HFFc6 (cell line): ENCODE measurements at places on chromosomes 2 and 18. TPM values are rescaled to one million over a fixed set of nuclear protein-coding genes. Genes with fewer than 3 reads are reported as not detected.

- no peaks in the 10 kb centered on the region for H3K4me1 ChIP-seq
- no peaks in the 10 kb centered on the region for H3K36me3 ChIP-seq
- no peak overlapping the region for H3K27ac ChIP-seq
- no peak for DNase-seq
Observed at GRCh38 chr2:162462911-162463310, 119.0 kb downstream of the GCA start.

DNA sequence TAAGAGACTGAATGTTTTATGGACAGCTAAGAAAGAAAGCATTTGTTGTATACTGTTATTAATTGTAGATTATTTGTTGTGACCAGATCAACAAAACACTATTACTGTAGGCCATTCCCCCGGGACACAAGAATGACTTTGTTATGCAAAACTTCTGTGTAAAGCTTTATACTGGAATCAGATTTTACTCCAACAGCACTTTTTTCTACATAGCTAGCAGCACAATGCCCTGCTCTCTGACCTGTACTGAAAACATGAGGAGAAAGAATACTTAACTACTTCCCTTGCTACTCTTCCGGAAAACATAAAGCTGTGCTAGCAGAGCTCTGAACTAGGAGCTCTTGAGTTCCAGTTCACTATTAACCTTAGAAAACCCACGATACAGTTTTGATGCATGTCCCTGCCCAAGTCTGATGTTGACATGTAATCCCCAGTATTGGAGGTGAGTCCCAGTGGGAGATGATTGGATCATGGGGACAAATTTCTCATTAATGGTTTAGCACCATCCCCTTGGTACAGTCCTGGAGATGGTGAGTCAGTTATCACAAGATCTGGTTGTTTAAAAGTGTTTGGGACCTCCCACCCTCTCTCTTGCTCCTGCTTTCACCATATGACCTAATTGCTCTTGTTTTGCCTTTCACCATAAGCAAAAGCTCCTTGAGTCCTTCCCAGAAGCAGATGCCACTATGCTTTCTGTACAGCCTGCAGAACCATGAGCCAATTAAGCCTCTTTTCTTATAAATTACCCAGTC is 601.1 kb upstream of the PIK3C3 start:
- no peak overlapping the region for H3K27ac ChIP-seq
- H3K4me3 ChIP-seq, result no peak overlapping the region
- no peaks in the 10 kb centered on the region for H3K27me3 ChIP-seq
- no peaks in the 10 kb centered on the region for H3K4me1 ChIP-seq
- DNase-seq, result no peak

DNA sequence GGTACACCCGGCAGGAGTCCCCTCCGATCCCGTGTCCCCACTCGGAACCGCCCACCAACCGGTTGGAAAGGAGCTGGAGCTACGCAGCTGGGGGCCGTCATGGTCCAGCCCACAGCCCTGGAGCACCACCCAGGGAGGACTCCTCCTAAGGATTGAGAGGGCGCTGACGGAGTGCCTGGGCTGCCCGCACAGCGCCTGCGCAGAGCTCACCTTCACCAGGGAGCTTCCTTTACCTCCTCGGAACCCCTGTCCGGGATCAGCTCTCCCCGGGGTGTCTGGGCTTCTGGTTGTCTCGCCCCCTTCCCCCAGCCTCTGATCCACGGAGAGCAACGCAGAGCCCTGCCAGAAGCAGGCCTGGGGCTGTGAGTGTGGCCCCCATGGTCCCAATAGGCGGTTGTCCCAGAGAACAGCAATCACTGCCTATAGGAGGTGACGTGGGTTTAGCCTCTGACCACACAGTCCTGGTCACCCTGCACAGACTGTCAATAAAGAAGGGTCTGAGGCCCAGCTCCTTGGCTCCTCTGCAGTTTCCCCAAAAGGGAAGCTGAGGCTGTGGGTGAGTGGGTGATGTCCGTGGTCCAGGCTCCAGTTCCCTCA is 14.6 kb downstream of the ALPG start:
- DNase-seq, result no peak
- no peaks in the 10 kb centered on the region; the same call in 1 of the 2 replicates for H3K4me1 ChIP-seq
- no peak overlapping the region for H3K27ac ChIP-seq
- H3K4me3 ChIP-seq, result no peak overlapping the region
- peaks cover 44% of the 10 kb centered on the region for H3K27me3 ChIP-seq

DNA sequence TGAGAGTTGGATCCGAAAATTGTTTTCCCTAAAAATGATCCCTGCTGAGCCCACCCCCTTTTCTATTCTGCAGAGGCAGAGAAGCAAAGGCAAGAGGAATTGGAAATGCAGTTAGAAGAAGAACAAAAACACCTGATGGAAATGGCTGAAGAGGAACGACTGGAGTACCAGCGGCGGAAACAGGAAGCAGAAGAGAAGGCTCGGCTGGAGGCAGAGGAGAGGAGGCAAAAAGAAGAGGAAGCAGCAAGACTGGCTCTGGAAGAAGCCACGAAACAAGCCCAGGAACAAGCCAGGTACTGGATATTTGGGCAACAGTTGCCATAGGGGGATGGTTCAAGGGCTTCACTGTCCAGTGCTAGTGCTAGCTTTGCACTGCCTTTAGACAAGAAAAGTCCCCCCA is 41.7 kb downstream of the SUMO1 start:
- H3K4me1 ChIP-seq, result no peaks in the 10 kb centered on the region
- H3K4me3 ChIP-seq, result no peak overlapping the region
- peaks cover 7% of the 10 kb centered on the region; the same call in 1 of the 2 replicates for H3K36me3 ChIP-seq
- peaks cover 1% of the 10 kb centered on the region for H3K27me3 ChIP-seq

- H3K36me3 ChIP-seq, result no peaks in the 10 kb centered on the region
- no peak overlapping the region for H3K27ac ChIP-seq
- no peak for DNase-seq
- peaks cover 1% of the 10 kb centered on the region; the same call in 1 of the 2 replicates for H3K27me3 ChIP-seq
- no peak overlapping the region for H3K4me3 ChIP-seq
Observed at GRCh38 chr2:16622399-16622968, 43.1 kb downstream of the CYRIA start.

GRCh38 chr2:25103287-25103871 is 61.5 kb downstream of the EFR3B start:
- H3K27ac ChIP-seq, result no peak overlapping the region; the same call in 1 of the 2 replicates
- no peak overlapping the region for H3K4me3 ChIP-seq
- no peaks in the 10 kb centered on the region for H3K36me3 ChIP-seq
- DNase-seq, result peak; percentile 91

DNA sequence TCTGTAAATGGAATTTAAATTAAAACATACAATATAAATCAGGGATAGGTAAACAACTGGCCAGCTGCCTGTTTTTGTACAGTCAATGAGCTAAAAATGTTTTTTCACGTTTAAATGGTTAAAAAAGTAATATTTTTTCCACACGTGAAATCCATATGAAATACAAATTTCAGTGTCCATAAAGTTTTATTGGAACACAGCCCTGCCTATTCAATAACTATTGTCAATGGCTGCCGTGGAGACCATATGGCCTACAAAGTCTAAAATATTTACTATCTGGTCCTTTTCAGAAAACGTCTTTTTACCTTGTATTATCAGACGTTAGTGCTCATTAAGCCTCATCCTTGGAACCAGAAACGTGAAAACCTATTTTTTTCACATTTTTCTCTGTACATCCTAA is 1.3 kb downstream of the TMEM17 start:
- H3K36me3 ChIP-seq, result no peaks in the 10 kb centered on the region
- H3K4me3 ChIP-seq, result no peak overlapping the region
- H3K4me1 ChIP-seq, result peaks cover 57% of the 10 kb centered on the region
- no peaks in the 10 kb centered on the region for H3K27me3 ChIP-seq
- no peak for DNase-seq

- no peaks in the 10 kb centered on the region for H3K27me3 ChIP-seq
- H3K27ac ChIP-seq, result no peak overlapping the region
- DNase-seq, result no peak
- no peaks in the 10 kb centered on the region for H3K4me1 ChIP-seq
- H3K36me3 ChIP-seq, result no peaks in the 10 kb centered on the region
Observed at GRCh38 chr2:157572725-157573124, 55.9 kb downstream of the ACVR1C start.

DNA sequence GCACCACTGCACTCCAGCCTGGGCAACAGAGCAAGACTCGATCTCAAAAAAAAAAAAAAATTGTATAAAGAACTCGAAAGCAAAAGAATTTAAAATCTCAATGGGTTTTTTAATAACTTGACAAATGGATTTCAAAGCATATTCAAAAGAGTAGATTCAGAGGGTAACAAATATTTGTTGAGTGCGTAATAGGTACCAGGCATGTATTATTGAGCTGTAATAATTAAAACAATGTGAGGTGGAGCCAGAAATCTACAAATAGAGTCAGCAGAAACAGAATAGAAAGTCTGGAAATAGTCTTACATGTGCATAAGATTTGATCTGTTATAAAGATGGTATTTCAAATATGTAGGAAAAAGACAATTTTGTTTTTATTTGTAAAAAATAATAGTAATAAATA is 19.1 kb upstream of the RAB11FIP5 start:
- no peak overlapping the region for H3K27ac ChIP-seq
- H3K4me3 ChIP-seq, result no peak overlapping the region; the same call in 1 of the 2 replicates
- no peaks in the 10 kb centered on the region for H3K36me3 ChIP-seq
- H3K4me1 ChIP-seq, result peaks cover 30% of the 10 kb centered on the region
- H3K27me3 ChIP-seq, result peaks cover 3% of the 10 kb centered on the region

DNA sequence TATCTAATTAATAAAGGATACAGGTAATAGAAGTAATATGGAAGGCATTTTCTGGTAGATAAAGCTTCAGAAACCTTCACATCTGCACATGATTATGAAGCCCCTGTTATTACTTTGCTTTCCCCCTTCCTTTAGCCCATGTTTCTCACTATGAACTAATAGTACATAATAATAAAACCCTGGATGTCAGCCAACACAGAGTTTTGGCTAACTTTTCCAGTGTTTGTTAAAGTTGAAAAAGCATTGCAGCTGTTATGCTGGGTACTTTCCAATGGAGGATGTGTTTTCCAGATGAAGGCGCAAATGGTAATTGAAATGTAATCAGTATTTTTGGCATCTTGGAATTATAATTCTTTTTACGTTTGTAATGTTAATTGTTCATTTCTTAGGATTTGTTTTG is 43.5 kb downstream of the SPTBN1 start:
- H3K27ac ChIP-seq, result no peak overlapping the region
- no peak overlapping the region for H3K4me3 ChIP-seq
- DNase-seq, result no peak
- peaks cover 8% of the 10 kb centered on the region; the same call in 1 of the 2 replicates for H3K36me3 ChIP-seq
- peaks cover 4% of the 10 kb centered on the region for H3K27me3 ChIP-seq
- H3K4me1 ChIP-seq, result peaks cover 37% of the 10 kb centered on the region

- H3K4me3 ChIP-seq, result no peak overlapping the region
- H3K36me3 ChIP-seq, result peaks cover 11% of the 10 kb centered on the region
- DNase-seq, result no peak
- H3K27ac ChIP-seq, result no peak overlapping the region
Observed at GRCh38 chr2:43057742-43058725, 168.4 kb downstream of the ZFP36L2 start.

RAX gene
- not detected in 2 replicates for total RNA-seq

NOSTRIN gene
- total RNA-seq, result not detected in 3 replicates

TMEM198 gene
- total RNA-seq, result 2.1 to 2.6 TPM (median 2.5 TPM) in 3 replicates

SCN7A gene
- 0.02 TPM in 1 of 3 replicates, not detected in the others for total RNA-seq

EGR4 gene
- not detected in 3 replicates for total RNA-seq

DTNB gene
- 3.7 to 4.7 TPM (median 4.7 TPM) in 3 replicates for total RNA-seq
